ENCODE measurements at places on chromosomes 13 and 19. TPM values are rescaled to one million over a fixed set of nuclear protein-coding genes. Genes with fewer than 3 reads are reported as not detected.

ZNF69 gene
- 60.4 TPM for total RNA-seq

SERTM1 gene
- 1.8 TPM for total RNA-seq

ATP8B3 gene
- 6.0 TPM for total RNA-seq

TDRD12 gene
- total RNA-seq, result 2.8 TPM

ZNF100 gene
- total RNA-seq, result 19.4 TPM

NKG7 gene
- total RNA-seq, result not detected

ATG4D gene
- 55.5 TPM for total RNA-seq

PRODH2 gene
- not detected for total RNA-seq

SIGLEC12 gene
- total RNA-seq, result not detected

LTBP4 gene
- total RNA-seq, result 65.0 TPM

CLEC4G gene
- total RNA-seq, result 0.52 TPM

ZNF66 gene
- total RNA-seq, result 67.3 TPM

HSPB6 gene
- 0.27 TPM for total RNA-seq

All from GM23338 (cell line).